ENCODE measurements at places on chromosomes 1 and 21.

DNA sequence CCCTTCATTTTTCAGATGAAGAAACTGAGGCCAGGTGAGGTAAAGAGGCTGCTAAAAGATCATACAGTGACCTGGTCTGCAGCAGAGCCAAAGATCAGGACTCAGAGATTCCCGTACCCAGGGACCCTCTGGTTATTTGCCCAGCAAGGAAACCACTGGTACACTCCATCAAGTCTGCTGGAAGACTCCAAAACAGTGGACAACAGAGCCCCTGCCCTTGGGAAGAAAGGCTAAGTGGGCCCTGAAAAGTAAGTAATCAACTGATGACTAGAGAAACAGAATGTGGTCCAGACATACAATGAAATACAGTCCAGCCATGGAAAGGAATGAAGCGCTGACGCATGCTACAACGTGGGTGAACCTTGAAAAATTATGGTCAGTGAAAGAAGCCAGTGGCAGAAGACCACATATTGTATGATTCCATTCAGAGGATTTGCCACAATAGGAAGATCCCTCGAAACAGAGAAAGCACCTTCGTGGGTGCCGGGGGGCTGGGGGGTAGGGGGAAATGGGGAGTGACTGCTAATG is 106.4 kb downstream of the ETS2 start:
- DNase-seq: no peak

DNA sequence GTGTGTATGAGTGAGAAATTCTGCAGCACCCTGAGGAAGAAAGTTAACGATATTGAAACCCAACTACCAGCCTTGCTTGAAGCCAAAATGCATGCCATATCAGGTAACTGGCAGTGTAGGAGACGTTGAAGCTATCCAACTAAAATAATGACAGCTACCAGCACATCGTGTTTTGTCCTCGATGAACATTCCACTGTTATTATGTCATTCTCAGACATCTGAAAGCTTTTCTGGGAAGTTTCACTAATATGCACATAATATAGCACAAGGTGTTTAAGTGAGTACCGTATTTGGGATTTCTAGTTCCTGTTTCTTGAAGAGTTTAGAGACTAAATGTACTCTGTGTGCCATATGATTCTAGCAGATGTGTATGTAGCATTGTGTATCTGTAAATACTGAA is 173.5 kb downstream of the DISC1 start:
- no peak for DNase-seq

DNA sequence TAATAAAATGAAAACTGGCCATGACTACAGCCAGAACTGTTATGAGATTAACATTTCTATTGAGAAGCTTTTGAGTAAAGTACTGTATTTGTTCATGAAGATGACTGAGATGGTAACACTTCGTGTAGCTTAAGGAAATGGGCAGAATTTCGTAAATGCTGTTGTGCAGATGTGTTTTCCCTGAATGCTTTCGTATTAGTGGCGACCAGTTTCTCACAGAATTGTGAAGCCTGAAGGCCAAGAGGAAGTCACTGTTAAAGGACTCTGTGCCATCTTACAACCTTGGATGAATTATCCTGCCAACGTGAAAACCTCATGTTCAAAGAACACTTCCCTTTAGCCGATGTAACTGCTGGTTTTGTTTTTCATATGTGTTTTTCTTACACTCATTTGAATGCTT is 164.0 kb downstream of the NEK7 start:
- DNase-seq: no peak

DNA sequence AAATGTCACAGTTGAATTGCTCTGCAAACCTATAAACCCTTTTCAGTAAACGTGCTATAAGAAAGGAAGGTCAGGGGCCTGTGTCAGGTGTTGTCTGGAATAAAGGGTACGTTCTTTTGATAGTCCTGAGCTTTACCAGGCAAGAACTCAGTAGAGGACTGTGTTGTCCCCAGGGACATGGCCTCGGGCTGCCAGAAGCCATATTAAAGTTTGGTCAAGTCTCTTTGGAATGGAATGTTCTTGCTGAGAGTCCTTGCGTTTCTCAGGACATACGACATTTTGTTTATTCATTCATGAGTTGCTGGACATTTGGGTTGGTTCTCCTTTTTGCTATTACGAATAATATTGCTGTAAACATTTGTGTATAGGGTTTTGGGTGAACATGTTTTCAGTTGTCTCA is 16.8 kb downstream of the VPS13D start:
- DNase-seq: no peak

GRCh38 chr1:203238535-203238934 is 9.1 kb upstream of the CHIT1 start:
- DNase-seq: no peak

GRCh38 chr1:38075191-38075590 is 28.6 kb upstream of the POU3F1 start:
- no peak for DNase-seq

GRCh38 chr21:37164742-37165141 is 91.7 kb downstream of the TTC3 start:
- DNase-seq: no peak

DNA sequence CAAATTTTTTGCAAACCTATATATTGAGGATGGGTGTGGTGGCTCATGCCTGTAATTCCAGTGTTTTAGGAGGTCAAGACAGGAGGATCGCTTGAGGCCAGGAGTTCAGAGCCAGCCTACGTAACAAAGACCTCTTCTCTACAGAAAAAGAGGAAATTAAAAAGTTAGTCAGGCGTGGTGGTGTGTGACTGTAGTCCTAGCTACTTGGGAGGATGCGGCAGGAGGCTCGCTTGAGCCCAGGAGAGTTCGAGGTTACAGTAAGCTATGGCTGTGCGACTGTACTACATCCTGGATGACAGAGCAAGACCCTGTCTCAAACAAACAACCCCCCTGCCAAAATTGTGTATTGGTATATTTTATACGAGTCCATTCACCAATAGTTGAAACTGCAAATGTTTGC is 589.7 kb downstream of the DPYD start:
- DNase-seq: no peak

GRCh38 chr1:145696630-145696960 is 10.6 kb downstream of the PDZK1 start:
- no peak for DNase-seq

DNA sequence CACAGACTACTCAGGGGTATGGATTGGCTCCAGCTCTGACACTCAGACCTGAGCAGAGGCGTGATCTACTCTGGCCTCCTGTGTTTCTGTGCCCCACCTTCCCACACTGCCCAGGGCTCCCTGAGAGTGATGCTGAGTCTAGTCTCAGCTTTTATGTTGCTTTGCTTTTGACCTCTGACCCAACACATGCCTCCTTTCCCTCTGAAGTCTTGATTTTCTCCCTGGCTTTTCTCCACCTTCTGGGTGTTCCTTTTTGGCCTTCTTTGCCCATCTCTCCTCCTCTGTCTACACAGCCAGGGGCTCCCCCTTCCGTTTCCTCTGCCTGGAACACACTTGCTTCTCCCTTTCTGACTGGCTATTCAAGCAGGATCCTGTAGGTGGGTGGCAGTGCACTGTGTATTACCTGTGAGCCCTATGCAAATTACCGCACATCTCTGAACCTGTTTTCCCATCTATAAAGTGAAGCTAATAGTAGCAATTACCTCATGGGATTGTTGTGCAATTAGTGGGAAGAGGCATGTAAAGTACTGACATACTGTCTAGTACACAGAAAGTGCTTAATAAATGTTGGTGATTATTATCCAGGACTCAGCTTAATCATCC is 13.7 kb upstream of the MEX3A start:
- no peak for DNase-seq

GRCh38 chr1:210978316-210978973 is 155.5 kb downstream of the KCNH1 start:
- DNase-seq: no peak

GRCh38 chr1:225875044-225875815 is 7.0 kb downstream of the TMEM63A start:
- no peak for DNase-seq

DNA sequence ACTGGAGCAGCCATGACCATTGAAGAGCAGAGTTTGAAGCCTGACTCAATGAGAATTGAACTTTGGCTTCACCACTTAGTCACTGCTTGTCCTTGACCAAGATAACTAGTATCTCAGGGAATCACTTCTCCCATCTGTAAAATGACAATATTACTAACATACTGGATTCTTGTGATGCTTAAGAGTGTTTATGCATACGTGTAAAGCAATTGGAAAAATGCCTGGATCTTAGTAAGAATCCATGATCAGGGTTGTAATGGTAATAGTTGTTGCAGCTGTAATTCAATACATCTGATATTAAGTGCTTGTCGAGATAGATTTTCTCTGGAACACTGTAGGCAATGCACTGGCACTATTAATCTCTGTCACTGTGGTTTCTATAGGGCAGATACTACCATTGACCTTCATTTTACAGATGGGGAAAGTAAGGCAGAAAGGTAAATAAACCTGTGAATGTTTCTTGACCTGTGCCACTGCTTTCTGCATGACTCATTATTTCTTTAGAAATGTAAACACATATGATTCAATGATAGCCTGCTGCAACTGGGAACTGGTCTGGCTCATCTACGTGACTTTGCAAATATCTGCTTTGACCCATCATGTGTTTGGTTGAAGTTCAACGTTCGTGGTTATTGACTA is 662.5 kb downstream of the PLA2G4A start:
- DNase-seq: no peak

DNA sequence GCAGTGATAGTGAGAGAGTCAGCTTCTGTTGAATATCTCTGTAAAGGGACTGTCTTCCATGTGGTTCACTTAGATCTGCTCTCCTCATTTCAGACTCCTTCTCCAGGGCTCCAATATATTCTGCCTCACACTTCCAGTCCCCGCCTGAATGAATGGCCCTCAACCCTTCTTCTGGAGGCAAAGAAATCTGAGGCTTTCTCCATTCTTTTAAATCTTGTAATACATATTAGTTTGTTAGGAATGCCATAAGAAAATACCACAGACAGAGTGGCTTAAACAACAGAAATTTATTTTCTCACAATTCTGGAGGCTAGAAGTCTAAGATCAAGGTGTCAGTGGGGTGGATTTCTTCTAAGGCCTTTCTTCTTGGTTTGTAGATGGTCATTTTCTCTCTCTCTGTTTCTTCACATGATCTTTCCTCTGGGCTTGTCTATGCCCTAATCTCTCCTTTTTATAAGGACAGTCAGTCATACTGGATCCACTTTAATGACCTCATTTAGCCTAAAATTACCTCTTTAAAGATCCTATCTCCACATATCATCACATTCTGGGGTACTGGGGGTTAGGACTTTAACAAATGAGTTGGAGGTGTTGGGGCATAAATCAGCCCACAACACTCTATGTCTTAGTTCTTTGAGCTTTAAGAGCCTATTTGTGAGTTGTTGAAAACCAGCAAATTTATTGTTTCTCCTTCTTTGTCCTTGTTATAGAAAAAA is 128.5 kb upstream of the KCNK2 start:
- DNase-seq: no peak
